ENCODE measurements at places on chromosomes 16 and 17.
A peak's percentile ranks its signal among the peaks of the same experiment; 100 is the strongest.

- no peak for DNase-seq
These were observed 1.6 kb downstream of the TRADD start for GRCh38 chr16:67157892-67158635.

GRCh38 chr16:16109453-16110110 is 113.7 kb downstream of the ABCC6 start:
- DNase-seq = no peak

GRCh38 chr16:8730335-8730915 is 56.0 kb downstream of the ABAT start:
- DNase-seq = no peak

DNA sequence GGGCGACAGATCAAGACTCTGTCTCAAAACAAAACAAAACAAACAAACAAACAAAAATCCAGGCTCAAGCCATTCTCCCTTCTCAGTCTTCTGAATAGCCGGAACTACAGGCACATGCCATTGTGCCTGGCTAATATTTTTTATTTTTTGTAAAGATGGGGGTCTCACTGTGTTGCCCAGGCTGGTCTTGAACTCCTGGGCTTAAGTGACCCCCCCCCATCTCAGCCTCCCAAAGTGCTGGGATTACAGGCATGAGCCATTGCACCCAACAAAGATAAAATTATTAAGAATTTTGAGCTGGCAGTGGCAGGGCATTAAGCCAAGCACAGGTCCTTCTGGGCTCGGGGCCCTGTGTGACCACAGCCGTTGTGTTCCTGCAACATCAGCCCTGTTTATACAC is 69.9 kb upstream of the CBX4 start:
- DNase-seq = no peak

DNA sequence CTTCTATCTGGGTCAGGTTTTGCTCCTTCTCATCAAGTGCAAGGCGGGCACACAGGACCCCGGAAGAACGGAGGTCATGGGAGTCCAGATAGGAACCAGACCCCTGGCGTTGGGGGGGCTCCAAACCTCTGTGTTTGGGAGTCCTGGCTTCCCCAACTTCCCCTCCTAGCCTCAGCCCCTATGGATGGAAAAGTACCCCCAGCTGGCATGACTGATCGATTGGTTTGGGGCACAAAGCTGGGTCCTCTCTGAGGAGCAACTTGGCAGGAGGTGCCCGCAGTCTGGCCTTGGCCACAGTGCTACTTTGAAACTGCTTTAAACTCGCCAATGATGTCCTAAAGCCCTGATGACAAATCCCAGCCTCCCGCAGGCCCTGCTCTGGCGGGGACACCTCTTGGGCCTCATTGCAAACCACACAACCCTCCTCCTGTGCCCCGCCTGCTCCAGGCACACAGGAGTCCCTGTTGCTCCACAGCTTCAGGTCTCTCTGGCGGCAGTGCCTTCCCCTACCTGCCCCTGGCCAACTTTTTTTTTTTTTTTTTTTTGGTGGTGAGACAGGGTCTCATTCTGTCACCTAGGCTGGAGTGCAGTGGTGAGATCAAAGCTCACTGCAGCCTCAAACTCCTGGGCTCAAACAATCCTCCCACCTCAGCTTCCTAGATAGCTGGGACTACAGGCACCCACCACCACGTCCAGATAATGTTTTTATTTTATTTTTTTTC is 38.0 kb upstream of the SNN start:
- DNase-seq = no peak

- no peak for DNase-seq
These were observed 312.2 kb downstream of the TMEM114 start for GRCh38 chr16:8278031-8278580.

- DNase-seq = no peak
These were observed 974 bp downstream of the GALR2 start for GRCh38 chr17:76075364-76076145.

DNA sequence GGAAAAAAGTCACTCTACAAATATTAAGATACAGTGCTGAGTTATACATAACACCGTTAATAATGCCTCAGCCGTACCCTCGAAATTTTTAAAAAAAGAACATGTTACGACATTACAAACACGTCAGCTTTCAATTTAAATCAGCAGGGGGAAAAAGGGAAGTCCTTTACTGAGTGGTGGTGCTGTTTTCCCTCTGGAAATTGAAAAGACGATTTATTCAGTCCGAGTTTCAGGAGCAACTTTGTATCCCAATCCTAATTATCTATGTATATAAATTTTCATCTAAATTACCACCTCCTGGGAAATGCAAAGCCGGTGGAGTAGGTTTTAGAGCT is 1.3 kb downstream of the NETO2 start:
- no peak for DNase-seq

DNA sequence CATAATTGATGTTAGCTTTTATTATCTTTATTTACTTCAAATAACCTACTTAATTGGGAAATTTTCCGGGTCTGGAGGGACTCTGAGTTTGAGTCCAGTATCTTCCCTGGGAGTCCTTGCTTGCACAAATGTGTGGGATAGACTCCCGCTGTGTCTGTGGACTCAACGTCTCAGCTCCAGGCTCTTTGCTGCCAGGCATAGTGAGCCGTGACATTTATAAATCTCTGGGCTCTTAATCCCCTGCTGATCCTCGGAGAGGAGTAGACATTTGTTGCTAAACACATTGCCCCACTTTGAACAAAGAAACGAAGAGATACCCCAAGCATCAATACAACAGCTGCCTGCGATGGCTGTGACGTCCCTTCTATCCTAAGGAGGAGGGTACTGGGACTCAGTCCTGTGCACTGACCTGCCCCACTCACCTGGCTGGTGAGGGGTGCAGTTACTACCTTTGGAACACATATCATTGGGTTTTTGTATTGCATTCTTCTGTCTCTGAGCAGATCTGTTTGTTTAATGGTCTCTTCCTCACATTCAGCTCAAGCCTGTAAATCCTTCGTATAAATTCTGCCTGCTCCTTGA is 316.9 kb downstream of the HAPSTR1 start:
- no peak for DNase-seq

- peak; percentile 79 for DNase-seq
These were observed 27.5 kb downstream of the TRPV3 start for GRCh38 chr17:3529817-3530741.

- no peak for DNase-seq
These were observed 17.6 kb downstream of the SLC13A5 start for GRCh38 chr17:6695565-6695964.

DNA sequence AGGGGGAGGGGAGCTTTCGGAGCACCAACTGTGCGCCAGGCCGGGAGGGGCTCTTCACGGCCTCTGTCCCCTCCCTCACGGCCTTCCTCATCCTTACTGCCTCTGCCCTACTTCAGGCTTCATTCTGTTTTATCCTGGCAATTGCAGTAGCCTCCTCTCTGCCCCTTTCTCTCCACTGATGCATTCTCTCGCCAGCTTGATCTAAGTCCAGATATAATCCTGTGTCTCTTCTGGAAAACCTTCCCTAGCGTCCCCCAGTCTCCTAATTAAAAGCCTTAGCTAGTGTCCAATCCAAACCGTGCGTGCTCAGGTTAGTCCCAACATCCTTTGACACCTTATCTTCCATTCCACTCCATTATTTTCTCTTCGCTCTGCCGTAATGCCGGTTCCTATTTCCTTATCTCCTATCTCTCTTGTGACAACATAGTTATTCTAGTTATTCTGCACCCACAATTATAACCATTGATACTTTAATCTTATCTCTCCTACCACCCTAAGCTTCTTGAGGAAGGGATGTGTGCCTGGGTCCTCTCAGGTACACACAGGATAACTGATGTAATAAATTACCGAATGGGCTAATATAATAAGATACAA is 869 bp downstream of the ZNF48 start:
- DNase-seq = no peak

- no peak for DNase-seq
These were observed 2.1 kb upstream of the GSDMB start for GRCh38 chr17:39920218-39921210.

DNA sequence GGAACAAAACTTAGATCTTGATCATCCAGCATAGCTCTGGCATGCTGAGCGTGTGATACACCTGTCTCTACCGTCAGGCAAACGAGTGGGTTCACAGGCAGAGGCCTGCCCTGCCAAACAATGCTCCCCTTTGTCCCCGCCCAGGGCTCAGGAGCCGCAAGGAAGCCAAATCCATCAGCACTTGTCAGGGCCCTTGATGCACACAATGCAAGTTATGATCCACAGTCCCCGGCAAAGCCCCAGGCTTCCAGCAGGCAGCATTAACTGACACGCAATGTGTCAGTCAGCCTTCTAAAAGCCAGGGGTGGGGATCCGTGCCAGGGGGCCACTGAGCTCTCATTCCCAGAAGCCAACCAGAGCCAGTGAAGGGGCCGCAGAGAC is 460.9 kb downstream of the SLC39A11 start:
- no peak for DNase-seq

DNA sequence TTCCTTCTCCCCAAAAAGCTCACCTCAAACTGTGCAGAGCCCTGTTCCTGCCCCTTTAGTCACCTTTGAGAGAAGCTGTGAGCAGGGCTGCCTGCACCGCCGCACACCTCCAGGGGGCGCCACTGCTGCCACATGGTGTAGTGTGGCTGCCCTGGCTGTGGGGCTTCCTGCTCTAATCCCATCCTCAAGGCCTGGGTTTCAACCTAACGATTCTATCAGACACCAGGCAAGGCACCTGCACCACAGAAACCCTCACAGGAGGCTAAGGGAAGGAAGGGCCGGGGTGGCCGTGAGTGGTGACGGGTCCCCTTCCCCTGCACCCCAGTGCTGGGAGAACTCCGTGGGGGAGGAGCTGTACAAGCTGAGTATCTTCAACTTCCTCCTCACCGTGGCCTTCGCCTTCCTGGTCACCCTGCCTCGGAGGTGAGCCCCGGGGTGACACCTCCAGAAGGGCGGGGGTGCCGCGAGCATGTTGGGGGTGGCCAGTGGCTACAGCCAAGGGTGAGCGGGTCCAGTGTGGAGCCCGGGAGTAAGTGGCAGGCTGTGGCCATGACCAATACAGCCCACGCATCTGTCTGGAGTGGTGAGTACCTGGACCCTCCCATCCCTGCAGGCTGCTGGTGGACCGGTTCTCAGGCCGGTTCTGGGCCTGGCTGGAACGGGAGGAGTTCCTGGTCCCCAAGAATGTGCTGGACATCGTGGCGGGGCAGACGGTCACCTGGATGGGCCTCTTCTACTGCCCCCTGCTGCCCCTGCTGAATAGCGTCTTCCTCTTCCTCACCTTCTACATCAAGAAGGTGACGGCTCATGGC is 7.0 kb downstream of the TMC8 start:
- no peak for DNase-seq

- no peak for DNase-seq
These were observed 51.4 kb upstream of the SLC25A19 start for GRCh38 chr17:75340631-75341030.

GRCh38 chr17:44887971-44888954 is 11.0 kb downstream of the EFTUD2 start:
- DNase-seq = no peak

GRCh38 chr17:21163101-21163500 is 36.3 kb downstream of the DHRS7B start:
- no peak for DNase-seq

- DNase-seq = no peak
These were observed 12.6 kb downstream of the ACTG1 start for GRCh38 chr17:81500047-81500446.

- no peak for DNase-seq
These were observed 2.0 kb downstream of the RARA start for GRCh38 chr17:40310882-40311391.

GRCh38 chr17:2008332-2009126 is 16.6 kb downstream of the RTN4RL1 start:
- DNase-seq = no peak

DNA sequence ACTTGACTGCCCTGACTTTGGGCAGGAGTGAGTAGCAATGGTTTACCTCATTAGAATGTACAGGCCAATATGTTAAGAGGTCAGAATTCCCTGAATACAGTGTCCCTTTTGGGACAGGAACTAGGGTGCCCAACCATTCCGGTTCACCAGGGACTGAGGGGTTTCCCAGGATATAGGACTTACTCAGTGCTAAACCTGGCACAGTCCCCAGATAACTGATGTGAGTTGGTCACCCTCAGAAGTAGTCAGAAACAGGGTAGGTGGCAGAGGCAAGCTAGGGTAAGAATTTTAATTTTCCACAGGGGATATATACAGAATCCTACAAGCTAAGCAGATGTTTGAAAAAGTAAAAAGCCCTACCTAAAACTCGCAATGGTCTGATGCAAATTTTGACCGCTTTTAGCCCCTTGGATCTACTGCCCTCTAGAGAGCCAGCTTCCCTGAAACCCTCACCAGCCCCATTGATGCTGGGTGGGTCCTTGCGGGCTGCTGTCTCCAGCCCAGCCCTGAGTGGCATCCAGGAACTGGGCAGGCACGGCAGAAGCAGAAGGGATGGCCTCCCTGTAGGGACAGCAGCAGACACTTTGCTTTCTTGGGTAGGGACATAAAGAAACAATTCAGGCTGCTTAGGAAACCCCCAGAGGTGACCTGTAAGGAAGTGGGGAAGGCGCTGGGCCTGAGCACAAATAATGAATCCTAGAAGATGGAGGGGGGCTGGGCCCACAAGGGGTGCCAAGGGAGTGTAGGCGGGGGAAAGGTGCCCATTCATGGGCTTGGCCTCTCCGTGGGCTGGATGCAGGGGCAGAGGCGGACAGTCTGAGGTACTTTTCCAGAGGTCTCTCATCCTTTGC is 434.8 kb downstream of the SLC39A11 start:
- no peak for DNase-seq

DNA sequence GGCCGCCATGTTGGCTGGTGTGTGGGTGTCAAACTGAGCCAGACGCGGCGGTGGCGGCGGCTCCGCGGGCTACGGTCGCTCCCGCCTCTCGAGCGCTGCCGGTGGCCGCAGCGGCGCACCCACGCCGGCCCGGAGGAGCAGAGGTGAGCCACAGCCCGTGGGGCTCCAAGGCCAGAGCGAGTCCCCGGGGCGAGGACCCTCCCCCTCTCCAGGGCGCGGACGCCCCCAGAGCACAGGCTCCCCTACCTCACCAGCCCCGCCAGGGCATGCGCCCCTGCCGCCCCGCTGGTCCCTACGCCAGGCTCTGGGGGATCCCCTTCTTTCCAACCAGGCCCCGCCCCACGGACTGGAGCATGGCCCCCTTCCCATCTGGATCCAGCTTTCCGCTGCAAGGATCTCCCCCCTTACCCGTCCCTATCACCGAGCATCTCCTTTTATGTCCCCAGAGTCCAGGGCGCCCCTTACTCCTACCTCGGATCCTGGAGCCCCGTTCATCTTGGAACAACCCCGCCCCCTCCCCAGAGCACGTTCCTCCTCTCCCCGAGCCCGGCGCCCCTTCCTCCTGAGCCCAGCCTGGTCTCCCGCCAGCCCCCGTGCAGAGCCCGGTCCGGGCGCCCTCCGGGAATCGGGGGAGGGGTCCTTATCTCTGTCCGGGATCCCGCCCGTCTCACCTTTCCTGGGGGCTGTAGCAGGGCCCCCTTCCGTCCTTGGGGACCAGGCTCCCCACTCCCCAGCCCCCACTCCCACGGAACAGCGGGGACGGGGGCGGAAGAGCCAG is 412 bp downstream of the EPN2 start:
- DNase-seq = peak; percentile 82
